ENCODE measurements at places on chromosomes 1 and 21.

- no peak for DNase-seq
Observed at GRCh38 chr21:34598931-34599400, 15.9 kb downstream of the RCAN1 start.

DNA sequence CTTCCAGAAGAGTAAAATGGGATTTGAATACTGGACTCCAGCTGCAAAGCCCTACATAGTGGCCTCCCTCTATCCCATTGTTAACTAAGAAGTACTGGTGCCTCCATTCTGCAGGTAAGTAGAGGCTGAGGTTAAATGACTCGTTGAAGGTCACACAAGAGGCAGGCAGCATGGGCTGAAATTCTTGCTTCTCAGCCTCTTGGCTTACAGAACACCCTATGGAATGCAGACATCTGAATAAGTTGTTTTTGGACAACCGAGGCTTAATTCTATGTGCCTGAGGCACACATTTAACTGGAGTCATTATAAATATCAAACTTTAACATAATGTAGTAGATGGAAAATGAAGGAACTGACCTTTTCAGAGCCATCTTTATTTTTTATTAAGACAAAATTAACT, 5.7 kb downstream of the DNAJC11 start:
- no peak for DNase-seq

DNA sequence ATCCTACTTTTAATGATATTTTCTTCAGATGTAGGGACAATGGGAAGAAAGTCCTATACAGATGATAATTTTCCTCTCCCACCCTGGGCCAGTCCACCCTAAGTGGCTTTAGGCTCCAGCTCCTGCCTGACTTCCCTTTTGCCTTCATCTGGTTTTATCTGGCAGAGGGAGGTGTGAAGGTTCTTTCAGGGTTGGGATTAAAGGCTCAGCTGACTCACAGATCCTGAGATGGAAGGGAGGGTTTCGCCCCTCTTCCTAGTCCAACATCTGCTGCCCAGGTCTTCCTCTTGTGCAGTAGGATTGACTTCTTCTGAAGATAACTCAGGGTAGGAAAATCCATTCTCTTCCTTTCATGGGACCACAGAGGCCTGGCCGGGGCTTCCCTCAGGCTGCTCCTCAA, 362.4 kb upstream of the KAZN start:
- no peak for DNase-seq

DNA sequence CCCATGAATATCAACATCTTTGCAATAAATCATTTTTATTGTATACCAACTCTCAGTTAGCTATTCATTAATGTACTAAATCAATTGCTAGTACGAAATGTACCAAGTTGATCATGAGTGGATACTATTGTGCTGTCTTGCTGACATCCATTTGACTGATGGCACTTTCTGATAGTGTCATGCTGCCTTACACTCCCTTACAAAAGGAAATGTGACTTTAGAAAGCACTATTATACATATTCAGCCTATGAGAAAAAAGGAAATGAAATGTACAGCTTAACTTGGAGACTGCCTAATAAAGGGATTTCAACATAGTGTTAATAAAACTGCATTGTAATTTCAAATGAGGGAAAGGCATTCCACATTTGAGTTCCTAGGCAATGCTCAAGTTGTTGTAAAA, 52.2 kb downstream of the PLA2G4A start:
- no peak for DNase-seq

- DNase-seq, result no peak
Observed at GRCh38 chr1:12095452-12096263, 32.6 kb downstream of the TNFRSF8 start.

- no peak for DNase-seq
Observed at GRCh38 chr1:28021064-28021463, 61.3 kb downstream of the XKR8 start.

DNA sequence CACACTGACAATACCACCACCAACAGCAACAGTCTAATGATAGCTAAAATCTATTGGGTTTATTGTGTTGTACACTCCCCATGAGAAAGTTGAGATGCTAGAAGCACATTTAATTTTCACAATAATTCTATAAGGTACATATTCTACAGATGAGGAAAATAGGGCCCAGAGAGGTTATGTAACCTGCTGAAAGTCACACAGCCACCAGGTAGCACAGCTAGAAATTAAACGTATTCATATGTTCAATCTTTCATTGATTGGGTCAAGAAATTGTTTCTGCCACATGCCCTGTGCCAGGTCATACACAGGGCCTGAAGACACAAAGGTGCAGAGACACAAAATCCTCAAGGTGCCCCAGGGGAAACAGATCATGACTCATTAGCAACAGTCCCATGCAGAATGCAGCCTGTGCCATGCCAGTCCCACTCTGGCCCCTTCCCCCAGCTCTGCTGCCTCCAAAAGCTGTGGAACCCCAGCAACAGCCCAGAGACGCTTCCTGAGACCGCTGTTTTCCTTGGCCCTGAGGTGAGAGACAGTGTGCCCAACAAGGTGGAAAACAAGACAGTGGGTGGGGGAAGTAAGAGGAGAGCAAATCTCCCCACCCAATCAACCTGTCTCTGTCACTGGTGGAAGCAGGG, 32.1 kb downstream of the GJA4 start:
- no peak for DNase-seq

DNA sequence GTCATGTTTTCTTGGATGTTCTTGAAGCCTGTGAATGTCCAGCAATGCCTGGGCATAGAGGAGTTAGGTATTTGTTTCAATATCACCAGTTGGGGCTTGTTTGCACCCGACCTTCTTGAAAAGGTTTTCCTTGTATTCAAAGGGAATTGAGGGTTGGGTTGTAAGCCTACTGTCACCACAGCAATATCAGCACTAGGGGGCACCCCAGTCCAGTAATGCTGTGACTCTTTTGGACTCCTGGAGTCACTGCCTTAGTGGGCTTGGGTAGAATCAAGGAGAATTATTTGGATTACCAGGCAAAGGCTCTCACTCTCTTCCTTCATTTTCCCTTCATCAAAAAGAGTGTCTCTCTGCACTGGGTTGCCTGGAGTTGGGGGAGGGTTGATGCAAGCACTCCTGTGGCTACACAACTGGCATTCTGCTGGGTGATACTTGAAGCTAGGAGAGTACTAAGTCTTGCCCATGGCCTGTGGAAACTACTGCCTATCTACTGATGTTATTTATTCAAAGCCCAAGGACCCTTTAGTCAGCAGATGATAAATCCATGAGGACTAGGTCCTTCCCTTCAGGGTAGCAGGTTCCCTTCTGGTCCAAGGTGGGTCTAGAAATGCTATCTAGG, 34.5 kb downstream of the OR10R2 start:
- DNase-seq, result no peak

GRCh38 chr1:213154056-213154685, 103.1 kb downstream of the RPS6KC1 start:
- DNase-seq, result no peak

All from NCI-H774 (cell line).